KBM-7 (cell line): ENCODE measurements at places on chromosomes 12 and 14.

DNA sequence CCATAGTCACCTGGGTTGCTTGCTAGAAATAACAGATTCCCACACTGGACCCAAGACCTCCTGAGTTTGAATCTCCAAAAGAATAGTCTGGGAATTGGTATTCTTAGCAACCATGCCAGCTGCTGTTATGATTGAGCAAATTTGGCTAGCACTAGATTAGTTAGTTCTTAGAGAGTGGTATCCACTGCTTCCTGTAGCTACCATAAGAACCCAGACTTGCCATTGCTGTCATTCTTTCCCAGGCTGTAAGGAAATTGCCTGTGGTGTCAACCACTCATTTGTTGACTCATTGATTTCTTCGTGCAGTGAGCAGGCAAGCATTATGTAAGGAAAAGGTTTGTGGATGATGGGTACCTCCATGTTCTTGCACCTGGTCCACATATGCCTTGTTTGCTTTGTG is 201.8 kb upstream of the RGS6 start:
- no peak for DNase-seq

GRCh38 chr14:72401632-72402376 is 469.6 kb downstream of the RGS6 start:
- peak; percentile 24 for DNase-seq

DNA sequence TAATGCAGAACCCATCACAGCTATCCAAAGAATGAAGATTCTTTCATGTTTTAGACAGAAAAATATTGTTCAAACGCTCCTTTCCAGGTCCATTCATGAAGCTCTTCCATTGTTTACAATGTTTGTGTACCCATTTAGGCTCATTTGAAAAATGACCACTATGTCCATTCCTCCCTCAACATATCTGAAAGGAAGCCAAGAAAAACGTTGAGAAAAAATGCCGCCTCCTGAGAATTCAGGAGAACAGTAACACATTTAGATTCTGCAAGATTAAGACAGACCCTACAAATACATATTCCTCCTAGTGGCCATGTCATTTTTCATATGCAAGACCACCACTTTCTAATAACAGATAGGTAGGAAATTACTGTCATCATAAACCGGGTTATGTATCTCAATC is 124.4 kb downstream of the SLC25A21 start:
- DNase-seq, result no peak

DNA sequence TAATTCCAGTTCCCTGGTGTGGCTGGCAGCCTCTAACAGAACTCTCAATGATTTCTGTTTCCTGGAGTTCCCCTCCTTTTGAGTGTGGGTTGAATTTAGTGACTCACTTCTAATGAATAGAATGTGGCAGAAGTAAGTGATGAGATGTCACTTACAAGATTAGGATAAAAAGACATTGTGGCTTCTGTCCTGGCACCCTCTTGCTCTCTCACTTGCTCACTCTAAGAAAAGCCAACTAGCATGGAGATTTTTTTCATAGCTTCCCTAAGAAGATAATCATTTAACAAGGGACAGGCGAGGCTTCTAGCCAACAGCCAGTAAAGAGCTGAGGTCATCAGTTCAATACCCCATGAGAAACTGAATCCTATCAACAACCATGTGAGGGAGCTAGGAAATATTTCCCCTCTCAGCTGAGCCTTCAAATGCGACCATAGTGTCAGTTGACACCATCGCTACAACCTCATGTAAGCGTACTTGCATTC is 156.7 kb downstream of the TMTC3 start:
- DNase-seq, result no peak

DNA sequence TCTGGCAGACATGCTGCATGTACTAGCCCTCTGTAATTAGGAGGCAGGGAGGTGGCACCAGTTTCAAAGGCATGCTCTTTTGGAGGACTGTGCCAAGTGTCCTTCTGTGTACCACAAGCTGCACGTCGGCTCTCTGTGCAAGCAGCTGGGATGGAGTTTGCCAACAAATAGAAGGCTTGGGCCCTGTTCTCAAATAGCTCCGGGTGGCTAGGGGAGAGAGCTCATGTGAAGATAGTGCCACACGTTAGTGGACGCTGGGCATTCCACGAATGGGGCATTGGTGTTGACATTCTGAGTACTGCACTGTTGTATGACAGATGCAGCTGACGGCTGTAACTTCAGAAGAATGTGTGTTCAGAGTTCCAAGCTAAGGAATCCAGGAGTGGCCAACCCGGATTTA is 4.4 kb downstream of the AACS start:
- DNase-seq, result no peak

GRCh38 chr12:57793920-57794319 is 11.3 kb downstream of the TSFM start:
- no peak for DNase-seq

DNA sequence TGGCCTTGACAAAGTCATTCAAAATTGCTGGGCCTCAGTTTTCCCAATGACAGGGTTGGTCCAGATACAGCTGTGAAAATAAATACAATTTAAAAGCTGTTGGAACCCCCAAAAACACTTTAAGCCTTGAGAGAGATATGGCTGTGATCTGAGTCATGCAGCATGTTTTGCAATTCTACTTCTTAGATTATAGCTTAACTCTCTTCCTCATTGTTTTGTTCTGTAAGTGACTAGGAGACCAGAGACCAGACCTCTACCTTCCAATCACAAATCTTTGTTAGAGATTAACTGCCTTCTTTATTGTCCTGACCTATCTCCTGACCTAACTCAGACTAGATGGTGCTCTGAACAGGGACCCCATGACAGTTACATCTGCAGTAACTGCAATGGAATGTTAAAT is 198.1 kb downstream of the STXBP6 start:
- DNase-seq, result no peak

- no peak for DNase-seq
Observed at GRCh38 chr12:113235976-113236375, 14.7 kb downstream of the TPCN1 start.

DNA sequence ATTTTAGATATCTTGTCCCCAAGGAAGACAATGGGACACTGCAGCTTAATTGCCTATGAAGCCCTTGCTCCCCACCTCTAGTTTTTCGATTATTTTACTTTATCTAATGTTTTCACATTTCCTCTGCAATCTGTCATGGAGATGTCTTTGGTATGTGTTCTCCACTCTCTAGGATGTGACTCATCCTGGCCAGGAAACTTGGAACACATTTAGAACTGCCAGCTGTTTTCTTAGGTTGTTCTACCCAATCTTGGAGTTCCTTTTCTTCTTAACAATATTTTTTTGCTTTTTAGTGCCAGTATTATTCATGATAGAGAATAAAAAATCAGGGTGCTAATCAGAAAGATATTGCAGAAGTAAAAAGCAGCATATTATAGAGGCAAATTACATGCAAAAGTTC is 101.7 kb upstream of the CLEC14A start:
- no peak for DNase-seq

DNA sequence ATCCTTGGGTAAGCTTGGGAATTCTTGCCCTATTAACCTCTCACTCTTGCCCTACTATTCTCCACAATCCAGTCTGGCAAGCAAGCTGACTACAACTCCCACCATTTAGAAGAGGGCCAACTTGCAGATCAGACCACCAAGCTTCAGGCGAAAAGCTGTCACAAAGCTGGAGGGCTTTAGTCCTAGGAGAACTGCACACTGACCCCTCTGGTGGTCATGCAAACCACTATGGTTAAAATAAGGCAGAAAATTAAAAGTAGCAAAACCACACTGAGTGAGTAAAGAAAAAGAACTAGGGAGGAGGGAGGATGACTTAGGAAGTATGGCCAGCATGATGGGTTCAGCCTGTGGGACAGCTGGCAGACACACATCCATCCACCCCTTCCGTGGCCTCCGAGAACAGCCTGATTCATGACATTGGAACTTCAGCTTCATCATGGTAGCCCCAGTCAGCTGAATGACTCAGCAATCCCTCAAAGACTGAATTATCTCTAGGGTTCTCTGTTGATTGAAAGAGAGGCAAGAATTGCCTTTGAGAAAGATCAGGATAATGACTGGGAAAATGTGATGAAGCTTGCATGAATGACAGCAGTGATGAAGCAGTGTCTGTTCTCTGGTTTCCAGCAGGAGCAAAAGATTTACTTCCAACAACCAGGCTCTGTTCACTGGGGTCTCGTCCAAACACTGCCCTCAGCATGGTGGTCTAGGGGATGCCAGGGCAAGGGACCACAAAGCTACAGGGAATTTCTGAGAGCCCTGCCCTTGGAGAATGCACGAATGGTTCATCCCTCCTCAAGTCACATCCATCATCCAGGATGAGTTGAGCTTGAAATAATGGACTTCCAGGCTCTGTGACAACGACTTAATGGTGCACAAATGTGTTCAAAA is 24.4 kb downstream of the PITPNM2 start:
- DNase-seq, result peak; percentile 21

GRCh38 chr14:64580467-64580866 is 30.7 kb downstream of the PPP1R36 start:
- no peak for DNase-seq

GRCh38 chr14:53567236-53567780 is 389.3 kb downstream of the BMP4 start:
- DNase-seq, result no peak

DNA sequence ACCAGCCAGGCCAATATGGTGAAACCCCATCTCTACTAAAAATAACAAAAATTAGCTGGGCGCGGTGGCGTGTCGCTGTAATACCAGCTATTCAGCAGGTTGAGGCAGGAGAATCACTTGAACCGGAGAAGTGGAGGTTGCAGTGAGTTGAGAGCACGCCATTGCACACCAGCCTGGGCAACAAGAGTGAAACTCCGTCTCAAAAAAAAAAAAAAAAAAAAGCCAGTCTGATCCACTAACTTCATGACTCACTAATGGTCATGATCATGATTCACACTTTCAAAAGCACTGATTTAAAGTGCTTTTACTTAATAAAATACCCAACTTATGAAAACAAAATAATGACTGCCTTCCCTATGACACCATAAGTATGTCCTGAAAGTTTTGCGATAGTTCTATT is 38.4 kb upstream of the CPM start:
- no peak for DNase-seq

GRCh38 chr14:49977126-49977841 is 84.4 kb downstream of the ARF6 start:
- DNase-seq, result peak; percentile 82

DNA sequence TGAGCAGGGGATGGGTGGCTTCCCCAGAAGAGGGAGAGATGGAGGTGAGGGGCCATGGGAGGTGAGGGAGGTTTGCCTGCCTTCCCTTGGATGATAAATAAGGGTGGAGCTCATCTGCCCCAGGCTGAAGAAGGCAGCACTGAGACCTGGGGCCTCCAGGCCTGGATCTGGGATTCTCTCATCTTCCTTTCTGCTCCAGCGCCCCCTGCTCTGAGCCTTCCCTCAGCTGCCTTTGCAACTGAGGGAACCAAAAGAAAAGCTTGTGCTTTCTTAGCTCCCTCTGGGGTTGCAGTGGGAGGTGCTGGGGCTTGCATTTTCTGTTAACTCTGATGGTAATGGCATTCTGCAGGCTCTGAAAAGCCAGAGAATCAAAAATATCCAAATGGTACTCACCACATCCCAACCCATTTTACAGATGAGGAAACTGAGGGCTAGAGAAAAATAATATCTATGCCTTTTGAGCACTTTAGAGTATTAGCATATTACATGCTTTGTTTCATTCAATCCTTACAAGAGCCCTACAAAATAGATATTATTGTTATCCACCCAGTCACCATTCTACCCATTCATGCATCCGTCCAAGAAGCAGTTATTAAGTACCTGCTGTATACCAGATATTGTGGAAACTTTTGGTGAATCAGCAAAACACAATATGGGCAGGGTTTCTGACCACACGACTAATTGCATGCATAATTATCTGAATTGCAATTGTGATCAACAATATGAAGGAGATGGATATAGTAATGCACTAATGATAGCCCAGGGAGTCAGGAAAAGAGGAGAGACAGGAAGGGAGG is 102.2 kb downstream of the WSCD2 start:
- DNase-seq, result no peak

- peak; percentile 14 for DNase-seq
Observed at GRCh38 chr14:104604458-104605449, at the start of gene TMEM179. Gene TMEM179 (minus strand): TSS chr14:104604772. CDS start chr14:104604741, 31 bp downstream.

DNA sequence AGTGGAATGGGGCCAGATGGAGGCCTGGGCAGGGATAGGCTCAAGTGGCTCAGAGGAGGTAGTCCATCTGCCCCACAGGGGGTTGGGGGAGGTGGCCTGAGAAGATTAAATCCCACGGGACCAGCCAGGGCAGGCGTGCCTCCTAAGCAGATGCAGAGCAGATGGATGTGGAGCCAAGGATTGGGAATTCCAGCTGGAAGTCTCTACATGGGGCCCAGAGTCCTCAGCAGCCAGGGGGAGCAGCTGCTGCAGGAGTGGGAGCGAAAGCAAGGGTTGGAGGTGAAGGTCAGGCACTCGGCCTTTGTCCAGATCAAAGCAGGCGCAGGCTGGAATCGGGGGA is 42.4 kb upstream of the VRK1 start:
- DNase-seq, result no peak

- DNase-seq, result no peak
Observed at GRCh38 chr14:89828471-89829165, 125.9 kb downstream of the EFCAB11 start.
